ENCODE measurements at places on chromosomes 12 and 14.

DNA sequence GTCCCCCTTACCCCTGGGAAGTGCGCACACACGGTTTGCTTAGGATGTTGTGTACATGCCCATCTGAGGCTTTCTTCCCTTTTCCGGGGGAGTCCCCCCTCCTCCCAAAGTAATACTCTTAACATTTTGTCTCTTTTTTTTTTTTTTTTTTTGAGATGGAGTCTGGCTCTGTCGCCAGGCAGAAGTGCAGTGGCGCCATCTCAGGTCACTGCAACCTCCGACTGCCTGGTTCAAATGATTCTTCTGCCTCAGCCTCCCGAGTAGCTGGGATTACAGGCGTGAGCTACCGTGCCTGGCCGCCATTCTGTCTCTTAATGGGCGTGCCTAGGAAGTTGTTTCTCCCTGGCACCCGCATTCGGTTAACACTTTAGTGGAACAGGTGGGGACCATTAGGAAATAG, 4.5 kb upstream of the GMFB start:
- ATAC-seq = no peak

GRCh38 chr12:32181498-32182175, 75.0 kb downstream of the BICD1 start:
- ATAC-seq = no peak

- ATAC-seq = no peak
Observed at GRCh38 chr14:95906591-95906990, 30.0 kb downstream of the TUNAR start.

- no peak for ATAC-seq
Observed at GRCh38 chr12:88062474-88062873, 33.3 kb upstream of the C12orf50 start.

DNA sequence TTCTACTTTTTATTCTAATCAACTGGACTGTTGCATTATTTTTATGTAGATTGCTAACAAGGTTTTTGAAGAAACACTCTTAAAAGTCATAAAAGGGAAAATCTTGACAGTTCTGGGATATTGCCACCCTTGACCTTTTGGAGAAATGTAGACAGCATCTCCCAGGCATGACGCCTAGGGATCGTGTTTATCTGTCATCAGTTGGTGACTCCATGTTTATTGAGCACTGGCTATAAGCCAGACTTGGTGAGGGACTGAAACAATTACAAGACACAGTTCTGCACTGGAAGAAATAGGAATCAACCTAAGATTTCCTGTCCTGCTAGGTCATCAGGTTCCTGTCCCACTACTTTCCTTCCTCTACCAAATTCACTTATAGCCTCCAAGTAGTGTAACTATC, 34.5 kb downstream of the HMGA2 start:
- ATAC-seq = no peak

GRCh38 chr12:79055926-79056674, 191.5 kb downstream of the SYT1 start:
- no peak for ATAC-seq

Data from activated T-helper 17 cell treated with anti-CD3 and anti-CD28 coated beads, Interleukin-2, amount 50 U/mL, for 72 hours (primary cell).